ENCODE measurements at places on chromosomes 7 and 10.

GRCh38 chr7:72493850-72494661 is 81.9 kb upstream of the CALN1 start:
- DNase-seq = peak; percentile 40

GRCh38 chr10:50605269-50605950 is 18.3 kb downstream of the SGMS1 start:
- DNase-seq = no peak

GRCh38 chr7:102934239-102934638 is 21.4 kb downstream of the LRRC17 start:
- DNase-seq = no peak

DNA sequence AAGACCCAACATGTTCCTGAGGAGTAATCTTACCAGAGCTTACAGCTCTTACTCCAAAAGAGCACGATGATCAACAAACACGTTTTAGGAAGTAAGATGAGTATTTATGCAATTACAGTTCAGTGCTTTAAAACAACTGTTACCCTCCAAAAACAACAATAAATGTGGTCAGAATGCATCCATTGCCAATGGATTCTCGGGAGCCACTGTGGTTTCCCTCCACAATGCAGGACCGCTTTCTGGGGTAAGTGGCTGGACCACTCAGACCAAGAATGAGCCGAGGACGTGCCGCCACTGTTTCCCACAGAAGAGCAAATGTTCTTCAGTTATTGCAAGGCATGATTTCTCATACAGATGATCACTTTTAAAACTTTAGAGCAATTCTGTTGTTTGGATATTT is 232.3 kb upstream of the MKLN1 start:
- no peak for DNase-seq
